ENCODE measurements at places on chromosomes 5 and 9. TPM values are rescaled to one million over a fixed set of nuclear protein-coding genes. Genes with fewer than 3 reads are reported as not detected.

Gene PCDHB11
- total RNA-seq = 1.4 TPM

Gene DMRT2
- not detected for total RNA-seq

Gene ANKRD18B
- total RNA-seq = 3.2 TPM

GRCh38 chr5:16668631-16669030 is 51.8 kb upstream of the RETREG1 start:
- no peak for DNase-seq

Gene PAIP1
- 119 TPM for total RNA-seq

GRCh38 chr5:80959768-80960442 is at the start of gene RASGRF2:
RASGRF2 (plus strand) TSS chr5:80960363; CDS start chr5:80960739, 376 bp downstream.
- DNase-seq = no peak

Gene WWC1
- total RNA-seq = 46.3 TPM

Gene PAEP
- total RNA-seq = not detected

DNA sequence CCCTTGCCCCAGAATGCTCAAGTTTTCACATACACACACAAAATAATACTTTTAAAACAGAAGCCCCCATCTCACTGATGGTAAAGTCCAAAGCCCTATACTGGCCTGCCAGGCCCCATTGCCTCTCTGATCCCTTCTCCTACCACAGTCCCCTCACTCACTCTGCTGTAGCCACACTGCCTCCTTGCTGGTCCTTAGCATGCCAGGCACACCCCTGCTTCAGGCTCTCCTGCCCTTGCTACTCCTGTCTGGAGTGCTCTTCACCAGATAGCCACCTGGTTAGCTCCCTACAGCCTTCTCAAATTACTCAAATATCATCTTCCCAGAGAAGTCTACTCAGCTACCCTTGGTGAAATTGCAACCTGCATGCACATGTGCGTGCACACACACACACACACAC is 177.5 kb downstream of the C5orf15 start:
- DNase-seq = no peak

DNA sequence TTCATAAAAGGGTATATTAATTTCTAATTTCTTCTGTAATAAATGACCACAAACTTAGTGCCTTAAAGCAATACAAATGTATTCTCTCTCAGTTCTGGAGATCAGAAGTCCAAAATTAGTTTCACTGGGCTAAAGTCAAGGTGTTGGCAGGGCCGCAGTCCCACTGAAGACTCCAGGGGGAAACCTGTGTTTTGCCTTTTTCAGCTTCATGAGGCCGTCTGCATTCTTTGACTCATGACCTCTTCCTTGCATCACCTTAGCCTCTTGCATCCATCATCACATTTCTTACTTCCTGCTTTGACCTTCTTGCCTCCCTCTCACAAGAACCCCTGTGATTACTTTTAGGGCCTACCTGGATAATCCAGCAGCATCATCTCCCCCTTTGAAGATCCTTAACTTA is 42.0 kb upstream of the ALDH1B1 start:
- DNase-seq = no peak

Gene LCN1
- not detected for total RNA-seq

DNA sequence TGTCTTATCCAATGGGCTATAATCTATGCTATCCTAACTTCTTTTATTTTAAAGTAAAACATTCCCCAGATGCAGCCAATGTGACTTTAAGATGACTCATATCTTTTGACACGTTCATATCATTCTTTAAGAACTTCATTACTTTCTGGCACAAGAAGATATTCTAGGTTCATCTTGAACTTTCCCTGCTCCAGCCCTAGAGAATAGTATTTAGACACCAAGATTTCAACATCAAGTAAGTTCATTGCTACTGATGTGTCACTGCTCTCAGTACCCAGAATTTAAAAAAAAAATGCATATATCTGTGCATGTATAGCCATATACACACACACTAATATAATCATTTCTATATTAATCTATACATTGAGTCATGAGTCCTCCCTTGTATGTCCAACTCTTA is 175.2 kb downstream of the SAXO1 start:
- DNase-seq = no peak

- DNase-seq = no peak
Observed at GRCh38 chr5:173237143-173237874, 2.3 kb upstream of the NKX2-5 start.

Gene CNTNAP3B
- 6.5 TPM for total RNA-seq

- DNase-seq = no peak
Observed at GRCh38 chr9:123548741-123549545, 192.9 kb downstream of the CRB2 start.

DNA sequence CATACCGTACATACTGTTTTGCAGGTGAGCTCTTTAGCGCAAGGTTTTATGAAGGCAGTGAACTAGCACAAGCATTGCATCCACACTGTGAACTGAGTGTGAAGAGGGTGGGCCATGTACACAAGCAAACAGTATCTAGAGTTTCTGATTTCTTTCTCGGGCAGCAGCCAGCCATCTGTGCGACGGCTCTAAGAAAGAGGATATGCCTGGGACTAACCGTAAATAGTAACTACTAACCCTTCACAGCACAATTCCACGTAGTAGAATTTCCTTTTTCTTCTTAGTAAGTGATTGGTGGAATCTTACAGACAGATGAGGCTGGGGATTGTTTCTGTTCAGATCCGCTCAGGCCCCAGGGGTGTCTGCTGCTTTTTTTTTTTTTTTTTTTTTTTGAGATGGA is 89.0 kb downstream of the DRD1 start:
- DNase-seq = no peak

- no peak for DNase-seq
Observed at GRCh38 chr9:86971742-86972141, 24.4 kb upstream of the GAS1 start.

DNA sequence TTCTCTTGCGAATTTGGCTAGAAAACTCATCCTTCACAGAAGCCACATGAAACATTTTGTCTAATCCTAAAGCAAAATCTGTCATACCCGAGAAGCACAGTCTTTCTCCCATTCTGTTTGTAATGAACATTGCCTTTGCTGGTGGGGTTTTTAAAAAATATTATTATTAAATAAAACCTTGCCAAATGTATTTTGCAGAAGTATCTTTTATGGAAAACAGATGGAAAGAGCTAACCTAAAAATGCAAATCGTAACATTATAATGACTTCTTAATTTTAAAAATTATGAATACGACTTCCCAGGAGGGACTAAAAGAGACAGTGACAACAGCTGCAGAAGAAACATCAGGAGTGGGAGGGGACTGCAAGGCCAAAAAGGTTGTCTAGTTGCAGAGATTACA is 246.3 kb upstream of the TAS2R1 start:
- DNase-seq = no peak

DNA sequence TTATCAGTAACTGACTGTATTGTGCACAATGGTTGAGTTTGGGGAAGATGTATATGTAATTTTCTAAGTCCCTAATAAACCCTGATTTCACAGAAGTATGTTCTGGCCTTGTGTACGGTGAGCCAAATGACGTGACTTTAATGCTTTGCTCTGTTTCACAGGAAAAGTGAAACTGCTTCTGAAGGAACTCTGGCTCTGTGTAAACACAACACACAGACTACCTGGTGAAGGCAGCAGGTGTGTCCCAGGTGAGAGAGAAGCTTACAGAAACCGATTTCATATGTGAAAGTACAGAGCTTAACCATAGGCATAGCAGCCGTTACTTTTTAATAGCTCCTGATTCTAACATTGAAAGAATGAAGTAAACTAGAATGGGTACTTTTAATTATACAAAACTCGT is 31.9 kb downstream of the ICE1 start:
- no peak for DNase-seq

Gene CYLC2
- total RNA-seq = not detected
